ENCODE measurements at places on chromosomes 7 and 10.

- DNase-seq: no peak
Measured at GRCh38 chr10:125982260-125982948, 86.0 kb downstream of the FANK1 start.

DNA sequence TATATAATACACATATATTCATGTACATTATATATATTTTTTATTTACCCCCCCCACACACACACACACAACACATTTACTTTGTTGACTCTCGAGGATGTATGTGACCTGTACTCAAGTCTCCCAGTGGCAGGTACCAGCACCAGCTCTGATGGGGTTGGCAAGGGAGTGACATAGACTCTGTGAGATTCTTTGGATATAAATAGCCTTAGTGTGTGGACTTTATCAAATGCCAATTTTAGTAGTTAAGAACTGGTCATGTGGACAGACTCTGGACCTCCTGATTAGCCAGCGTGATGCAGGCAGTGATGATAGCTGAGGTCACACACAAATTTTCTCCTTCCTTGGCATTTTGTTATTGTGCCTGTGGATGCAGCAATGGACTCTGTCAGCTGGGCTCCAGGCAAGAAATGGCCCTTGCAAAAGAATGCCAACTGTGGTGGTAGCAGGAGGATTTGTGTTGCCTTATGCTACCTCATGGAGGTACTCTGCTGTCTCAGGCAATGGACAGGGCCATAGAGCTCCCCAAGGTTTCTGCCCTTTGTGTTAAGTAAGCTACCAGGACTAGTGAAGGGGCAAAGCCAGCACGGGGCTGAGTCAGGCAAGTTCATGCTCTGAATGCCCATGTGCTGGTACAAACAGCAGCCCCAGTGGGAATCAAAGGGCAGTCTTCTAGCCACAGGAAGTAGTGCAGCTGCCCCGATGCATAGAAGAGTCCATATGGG is 224.6 kb upstream of the ZWINT start:
- DNase-seq: no peak

GRCh38 chr7:108643136-108643535 is 73.5 kb downstream of the DNAJB9 start:
- no peak for DNase-seq

DNA sequence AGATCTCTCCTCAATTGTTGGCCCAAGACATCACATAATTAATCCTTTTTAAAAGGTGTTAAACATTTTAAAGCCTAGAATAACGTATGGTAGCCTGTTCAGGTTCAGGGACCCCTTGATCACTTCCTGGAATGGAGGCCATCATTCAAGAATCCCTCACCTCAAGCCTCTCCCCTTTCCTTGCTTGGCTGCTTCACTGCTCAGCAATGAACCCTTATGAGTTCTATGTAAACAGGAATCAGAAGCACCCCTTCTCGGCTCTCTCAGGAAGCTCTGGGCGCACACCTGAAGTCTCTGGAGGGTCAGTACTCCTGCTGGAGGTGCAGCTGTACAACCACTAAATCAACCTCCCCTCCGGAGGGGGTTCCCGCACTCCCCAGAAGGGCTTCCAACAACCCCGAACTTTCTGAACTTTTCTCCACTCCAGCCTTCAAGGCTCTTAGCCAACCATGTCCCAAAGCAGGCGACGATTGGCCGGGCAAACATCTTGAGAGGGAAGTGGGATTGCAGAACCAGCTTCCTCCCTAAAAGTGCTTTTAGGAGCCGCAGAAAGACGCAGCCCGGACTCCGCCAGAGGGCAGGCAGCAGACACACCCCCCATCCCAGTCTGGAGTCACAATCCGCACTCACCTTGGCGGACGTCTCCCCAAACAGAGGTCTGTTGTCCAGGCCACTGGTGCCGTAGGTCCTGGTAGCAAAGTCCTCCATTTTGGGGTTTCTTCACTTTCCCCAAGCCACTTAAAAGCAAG is 562 bp downstream of the TMEM243 start:
- DNase-seq: no peak

DNA sequence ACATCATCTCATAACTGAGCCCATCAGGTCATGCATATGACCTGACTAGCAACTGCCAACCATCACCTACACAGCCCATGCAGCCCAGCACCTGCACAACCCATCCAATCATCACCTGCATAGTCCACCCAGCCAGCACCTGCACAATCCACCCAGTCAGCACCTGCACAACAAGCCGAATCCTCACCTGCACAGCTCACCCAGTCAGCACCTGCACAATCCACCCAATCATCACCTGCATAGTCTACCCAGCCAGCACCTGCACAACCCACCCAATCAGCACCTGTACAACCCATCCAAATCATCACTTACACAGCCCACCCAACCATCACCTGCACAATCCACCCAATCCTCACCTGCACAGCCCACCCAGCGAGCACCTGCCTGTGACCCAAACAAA is 33.4 kb upstream of the WDFY4 start:
- DNase-seq: no peak

DNA sequence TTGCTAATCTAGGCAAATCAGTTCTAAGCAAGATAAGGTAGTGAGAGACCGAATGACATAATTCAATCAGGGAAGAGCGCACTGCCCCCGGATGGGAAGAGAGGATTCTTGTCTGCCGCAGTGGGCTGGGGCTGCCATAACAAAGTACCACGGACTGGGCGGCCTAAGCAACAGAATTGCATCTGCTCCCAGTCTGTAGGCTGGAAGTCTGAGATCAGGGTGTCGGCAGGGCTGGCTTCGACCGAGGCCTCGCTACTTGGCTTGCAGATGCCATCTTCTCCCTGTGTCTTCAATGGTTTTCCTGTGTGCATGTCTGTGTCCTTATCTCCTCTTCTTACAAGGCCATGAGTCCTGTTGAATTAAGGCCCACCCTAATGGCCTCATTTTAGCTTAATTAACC is 59.7 kb upstream of the TMEM72 start:
- DNase-seq: no peak

- DNase-seq: no peak
Measured at GRCh38 chr10:126997801-126998590, 92.8 kb downstream of the DOCK1 start.

DNA sequence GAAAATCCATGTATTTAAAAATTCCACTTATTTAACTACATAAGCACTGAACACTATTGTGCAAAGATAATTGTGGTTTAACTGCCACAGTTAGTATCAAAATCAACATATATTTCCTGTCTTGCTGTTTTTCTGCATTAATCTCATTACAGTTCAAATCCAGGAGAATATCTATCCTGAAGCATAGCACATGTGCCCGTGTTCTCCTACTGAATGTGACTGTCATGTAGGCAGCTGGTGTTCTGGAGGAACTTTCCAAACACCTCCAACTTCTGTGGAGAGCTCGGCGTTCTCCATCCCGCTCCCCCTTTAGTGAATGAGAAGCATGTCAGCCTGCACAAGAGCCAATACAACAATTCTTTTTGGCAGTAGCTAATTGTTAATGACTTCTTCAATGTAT is 76.4 kb upstream of the IKZF1 start:
- no peak for DNase-seq

DNA sequence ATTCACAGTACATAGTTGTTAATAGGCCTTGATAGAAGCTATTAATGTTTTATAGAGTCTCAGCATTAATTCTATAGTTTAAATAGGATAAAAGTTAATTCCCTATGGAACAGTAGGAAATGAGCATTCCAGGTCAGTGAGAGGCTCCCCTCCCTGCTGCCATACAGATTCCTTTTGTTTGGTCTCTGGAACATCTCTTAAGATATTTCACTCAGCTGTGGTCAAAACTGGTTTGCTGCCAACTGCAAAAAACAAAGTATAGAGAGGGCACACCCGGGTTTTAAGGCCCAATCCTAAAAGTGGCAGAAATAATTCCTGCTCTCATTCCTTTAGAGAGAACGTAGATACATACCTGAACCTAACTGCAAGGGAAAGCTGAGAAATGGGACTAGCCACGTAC is 51.3 kb downstream of the MDFIC start:
- no peak for DNase-seq

DNA sequence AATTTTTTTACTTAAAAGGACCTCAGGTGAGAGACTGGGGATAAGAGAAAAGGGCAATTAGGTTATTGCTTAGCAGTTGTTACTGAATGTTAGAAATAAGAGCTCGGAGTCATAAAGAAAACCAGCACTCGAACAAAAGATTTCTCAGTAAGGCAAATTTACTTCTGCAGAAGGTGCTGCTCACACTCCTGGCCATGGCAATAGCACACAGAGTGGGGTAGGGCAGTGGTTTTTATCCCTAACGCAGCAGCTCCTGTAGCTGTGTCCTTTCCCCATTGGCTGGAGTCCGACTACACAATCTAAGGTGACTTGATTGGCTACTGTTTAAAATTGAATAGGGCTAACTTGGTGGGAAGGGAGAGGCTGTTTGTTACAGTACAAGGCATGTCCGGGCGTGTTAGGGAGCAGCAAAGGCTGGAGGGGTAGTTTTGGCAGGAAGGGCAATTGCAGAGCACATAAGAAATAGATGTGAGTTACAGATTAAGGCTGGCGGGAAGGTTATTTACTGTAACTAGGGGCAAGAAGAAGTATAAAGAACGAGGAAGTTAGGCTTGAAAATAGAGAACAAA is 112.1 kb downstream of the AKR1D1 start:
- DNase-seq: no peak

DNA sequence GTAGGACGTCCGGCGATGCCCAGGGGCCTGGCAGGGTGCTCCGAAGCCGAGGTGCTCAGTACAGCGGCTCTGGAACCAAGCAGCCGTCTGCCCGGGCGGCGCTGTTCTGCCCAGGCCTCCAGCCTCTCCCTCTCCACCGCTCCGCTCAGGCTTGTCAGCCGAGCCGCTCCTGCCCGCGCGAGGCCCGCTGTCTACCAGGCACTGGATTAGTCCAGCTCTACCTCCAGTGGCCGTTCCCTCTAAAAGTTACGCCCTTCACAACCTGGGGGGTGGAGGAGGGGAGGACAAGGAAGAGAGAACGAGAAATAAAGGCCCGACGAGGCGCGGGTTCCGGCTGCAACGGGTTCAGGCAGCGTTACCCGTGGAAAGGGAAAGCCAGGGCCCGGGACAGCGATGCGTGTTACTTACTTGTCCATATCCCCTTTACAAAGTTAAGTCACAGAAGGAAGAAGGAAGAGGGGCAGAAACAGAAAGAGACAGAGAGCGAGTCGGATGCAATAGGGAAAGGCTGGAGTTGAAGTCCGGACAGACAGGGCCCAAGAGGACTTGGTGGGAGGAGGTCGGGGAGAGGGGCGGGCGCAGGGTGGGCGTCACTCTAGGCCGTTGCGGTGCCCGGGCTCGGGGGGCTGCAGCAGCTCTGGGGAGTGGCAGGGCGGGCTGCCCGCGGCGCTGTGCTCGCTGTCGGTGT is 2.8 kb downstream of the SP8 start:
- no peak for DNase-seq

- no peak for DNase-seq
Measured at GRCh38 chr10:132974249-132974796, 32.0 kb upstream of the CFAP46 start.

DNA sequence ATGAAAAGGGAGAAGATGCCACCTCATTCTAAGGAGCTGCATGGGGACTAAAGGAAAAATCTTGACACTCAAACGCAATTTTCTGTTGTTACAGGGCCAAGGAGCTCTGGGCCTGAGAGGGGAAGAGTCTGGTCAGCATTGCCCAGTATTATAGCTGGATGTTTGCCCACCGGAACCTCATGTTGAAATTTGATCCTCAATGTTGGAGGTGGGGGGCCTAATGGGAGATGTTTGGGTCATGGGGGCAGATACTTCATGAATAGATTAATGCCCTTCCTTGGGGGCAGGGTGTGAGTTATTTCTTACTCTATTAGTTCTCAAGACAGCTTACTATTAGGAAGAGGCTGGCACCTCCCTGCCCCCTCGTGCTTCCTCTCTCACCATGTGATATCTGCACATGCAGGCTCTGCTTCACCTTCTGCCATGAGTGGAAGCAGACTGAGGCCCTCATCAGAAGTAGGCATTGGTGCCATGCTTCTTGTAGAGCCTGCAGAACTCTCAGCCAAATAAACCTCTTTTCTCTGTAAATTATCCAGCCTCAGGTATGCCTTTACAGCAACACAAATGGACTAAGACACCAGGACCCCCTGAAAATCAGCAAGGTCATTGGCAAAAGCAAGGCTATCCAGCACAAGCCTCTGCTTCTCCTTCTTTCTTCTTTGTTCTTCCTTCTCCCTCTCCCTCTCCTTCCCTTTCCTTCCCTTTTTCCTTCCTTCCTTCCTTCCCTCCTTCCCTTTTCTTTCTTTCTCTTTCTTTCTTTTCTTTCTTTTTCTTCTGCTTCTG is 15.1 kb downstream of the GCK start:
- peak; percentile 45 for DNase-seq

- DNase-seq: no peak
Measured at GRCh38 chr10:9608602-9609001, 1409.1 kb upstream of the CELF2 start.

- no peak for DNase-seq
Measured at GRCh38 chr7:25424855-25425254, 196.6 kb upstream of the NPVF start.

DNA sequence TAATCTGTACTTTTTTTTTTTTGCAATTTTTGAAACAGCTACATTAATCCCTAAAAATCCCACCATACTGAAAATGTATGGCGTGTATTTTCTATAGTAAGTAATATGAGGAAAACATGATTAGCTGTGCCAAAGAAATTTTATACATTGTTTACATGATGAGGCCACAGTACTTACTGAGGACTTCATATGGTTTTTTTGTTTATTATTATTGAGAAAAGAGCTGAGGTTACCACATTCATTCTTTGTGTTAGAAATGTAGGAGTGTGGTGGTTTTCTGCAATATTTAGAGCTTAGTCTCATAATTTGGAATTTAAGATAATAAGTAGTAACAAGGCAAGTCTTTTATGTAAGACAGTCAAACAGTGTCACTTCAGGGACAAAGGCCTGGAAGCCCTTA is 45.1 kb downstream of the SLC25A40 start:
- no peak for DNase-seq

- DNase-seq: no peak
Measured at GRCh38 chr7:5477723-5478531, 54.3 kb upstream of the TNRC18 start.

- DNase-seq: peak; percentile 68
Measured at GRCh38 chr10:43055991-43056567, 20.8 kb upstream of the RET start.

- no peak for DNase-seq
Measured at GRCh38 chr10:7317786-7318446, 92.9 kb downstream of the SFMBT2 start.

DNA sequence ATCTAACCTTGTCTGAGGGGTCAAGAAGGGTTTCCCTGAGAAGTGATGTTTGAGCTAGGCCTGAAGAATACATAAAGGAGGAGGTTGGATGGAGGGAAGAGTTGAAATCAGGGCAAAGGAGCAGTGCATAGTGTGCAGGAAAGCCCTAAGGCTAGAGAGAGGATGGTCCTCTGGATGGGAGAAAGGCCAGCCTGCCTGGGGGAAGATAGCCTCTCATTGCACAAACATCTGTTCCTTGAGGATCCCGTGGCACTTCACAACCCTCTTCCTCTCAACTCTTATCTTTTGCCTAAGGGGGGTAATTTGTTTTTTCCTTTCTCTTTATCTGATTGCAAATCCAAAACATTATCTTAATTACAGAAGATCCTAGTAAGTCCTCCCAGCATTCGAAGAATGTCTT is 35.7 kb downstream of the STAMBPL1 start:
- DNase-seq: no peak
